ENCODE measurements at places on chromosomes 1 and 21.

DNA sequence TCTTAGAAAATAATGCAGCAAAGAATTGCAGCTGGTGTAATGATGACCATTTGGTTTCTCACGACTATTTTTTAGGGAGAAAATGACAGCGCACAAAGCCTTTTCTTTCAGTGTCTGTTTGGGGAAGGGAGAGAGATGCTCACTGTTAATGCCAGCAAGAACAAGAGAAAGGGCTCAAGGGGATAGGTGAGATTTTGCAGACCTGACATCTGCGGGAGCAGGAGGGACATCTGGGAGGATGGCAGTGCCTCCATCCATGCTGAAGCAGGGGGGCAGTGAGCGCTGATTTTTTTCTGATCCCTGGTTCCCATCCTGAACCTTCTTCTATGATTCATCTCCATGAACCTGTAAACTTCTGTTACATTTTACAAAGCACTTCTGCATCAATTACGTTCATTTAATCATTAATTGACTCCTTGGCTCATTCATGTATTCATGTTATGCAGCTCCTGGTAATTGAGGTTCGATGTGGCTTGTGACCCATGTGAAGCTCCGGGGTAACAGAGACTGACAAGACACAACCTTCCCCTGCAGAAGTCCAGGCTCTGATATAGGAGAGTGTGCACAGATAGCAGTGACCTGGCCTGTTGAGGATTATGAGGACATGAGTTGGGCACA is 595.3 kb downstream of the PTPRU start:
- no peak for ATAC-seq

DNA sequence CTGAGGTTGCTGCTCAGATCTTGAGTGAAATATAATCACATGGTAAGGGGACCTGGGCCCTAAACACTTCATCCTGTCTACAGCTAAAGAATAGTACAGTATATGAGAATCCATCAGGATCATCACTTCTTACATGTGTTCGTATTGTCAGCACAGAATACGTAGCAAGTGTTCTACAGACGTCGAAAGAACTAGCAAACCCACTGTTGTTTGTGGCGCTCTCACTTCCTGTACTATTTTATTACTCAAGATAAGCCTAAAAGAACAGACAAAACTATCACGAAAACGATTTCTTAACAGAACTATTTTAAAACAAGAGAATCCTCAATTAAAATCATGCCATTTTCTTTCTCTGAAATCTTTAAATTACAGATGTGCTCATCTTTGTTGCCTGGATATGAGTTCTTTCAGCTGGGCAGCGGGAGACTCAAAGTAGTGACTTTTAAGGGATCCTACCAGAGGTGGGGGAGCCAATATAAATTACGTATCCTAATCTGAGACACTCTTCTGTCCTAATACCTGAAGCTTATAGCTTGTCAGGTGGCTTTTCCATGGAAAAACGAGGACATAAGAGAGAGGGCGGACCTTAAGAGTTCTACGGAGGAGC is 724 bp downstream of the ST7L start:
- no peak for ATAC-seq

GRCh38 chr1:228925691-228926090 is 190.4 kb downstream of the RHOU start:
- ATAC-seq, result no peak

- ATAC-seq, result peak; percentile 75
Observed at GRCh38 chr1:164785841-164786534, 227.0 kb downstream of the PBX1 start.

DNA sequence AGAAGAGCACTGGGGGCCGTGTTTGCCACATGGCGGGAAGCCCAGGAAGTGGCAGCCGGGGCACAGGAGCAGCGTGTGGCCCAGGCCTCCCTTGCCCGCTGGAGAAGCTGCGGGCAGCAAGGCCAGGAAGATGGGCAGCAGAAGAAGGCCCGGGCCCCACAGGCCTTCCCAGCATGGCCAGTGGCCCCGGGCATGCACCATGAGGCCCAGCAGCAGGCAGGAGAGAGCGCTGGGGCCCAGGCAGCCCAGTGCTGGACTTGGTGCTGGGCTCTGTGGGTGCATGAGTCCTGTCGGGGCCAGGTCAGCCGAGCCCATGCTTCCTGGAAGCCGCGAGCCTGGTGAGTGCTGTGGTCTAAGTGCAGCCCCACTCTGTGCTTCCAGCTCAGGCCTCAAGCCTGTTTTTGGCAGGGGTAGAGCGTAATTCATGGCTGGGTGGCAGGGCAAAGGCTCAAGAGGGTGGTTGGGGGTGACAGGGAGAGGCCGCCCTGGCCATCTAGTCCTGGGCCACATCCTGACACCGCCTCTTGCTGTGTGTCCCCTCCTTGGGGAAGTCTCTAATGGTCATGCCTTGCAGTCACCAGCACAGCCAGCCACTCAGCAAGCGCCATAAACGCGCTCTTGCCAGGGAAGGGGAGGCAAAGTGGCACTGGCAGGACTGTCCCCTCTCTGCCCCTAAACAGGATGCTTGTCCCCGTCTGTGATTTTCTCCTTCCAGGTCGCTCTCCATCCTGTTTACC is 21.3 kb downstream of the MTHFR start:
- no peak for ATAC-seq

- ATAC-seq, result no peak
Observed at GRCh38 chr1:21220815-21221214, 44.1 kb upstream of the EIF4G3 start.

DNA sequence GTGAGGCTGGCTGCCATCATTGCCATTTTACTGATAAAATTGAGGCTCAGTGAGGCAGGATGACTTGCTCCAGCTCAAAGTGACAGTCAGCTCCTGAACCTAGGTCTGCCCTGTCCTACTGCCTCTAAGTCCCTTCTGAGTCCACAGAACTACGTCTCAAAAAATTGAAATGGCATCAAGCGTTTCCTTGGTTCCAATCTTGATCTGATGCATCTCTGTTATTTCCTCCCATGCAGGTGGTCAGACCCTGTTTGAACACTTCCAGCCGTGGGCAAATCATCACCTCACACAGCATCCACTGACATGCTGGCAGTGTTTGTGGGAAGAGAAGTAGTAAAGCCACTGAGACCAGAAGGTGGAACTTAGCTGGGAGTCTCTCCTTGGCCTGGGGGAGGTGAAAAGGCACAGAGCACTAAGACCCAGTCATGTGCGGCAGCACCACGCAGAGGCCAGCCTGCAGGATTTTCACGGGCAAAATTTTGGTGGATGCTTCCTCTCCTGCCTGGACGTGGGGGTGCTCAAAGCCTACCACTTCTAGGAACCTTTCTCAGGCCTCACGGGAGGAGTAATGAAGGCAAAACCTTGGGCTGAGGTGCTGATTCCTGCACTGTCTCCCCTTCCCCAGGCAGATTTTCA is 7.8 kb upstream of the CPLANE2 start:
- ATAC-seq, result no peak

DNA sequence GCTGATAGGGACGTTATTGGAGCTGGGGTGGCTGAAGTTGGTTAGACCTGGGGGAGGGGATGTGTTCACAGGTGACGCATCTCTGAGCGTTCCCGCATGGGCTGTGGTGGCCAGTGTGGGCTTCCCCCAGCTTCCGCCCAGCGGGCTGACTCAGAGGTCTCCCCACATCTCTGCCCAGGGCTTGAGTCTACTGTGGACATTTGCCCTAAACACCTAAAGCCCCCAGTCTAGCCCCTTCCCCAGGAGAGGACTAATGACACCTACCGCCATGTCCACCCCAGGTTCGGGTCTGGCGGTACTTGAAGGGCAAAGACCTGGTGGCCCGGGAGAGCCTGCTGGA is 2.0 kb downstream of the AGRN start:
- ATAC-seq, result no peak

GRCh38 chr1:28417441-28417922 is 47.9 kb downstream of the PHACTR4 start:
- ATAC-seq, result peak; percentile 97

- ATAC-seq, result no peak
Observed at GRCh38 chr21:32732544-32732943, 4.7 kb upstream of the SYNJ1 start.

DNA sequence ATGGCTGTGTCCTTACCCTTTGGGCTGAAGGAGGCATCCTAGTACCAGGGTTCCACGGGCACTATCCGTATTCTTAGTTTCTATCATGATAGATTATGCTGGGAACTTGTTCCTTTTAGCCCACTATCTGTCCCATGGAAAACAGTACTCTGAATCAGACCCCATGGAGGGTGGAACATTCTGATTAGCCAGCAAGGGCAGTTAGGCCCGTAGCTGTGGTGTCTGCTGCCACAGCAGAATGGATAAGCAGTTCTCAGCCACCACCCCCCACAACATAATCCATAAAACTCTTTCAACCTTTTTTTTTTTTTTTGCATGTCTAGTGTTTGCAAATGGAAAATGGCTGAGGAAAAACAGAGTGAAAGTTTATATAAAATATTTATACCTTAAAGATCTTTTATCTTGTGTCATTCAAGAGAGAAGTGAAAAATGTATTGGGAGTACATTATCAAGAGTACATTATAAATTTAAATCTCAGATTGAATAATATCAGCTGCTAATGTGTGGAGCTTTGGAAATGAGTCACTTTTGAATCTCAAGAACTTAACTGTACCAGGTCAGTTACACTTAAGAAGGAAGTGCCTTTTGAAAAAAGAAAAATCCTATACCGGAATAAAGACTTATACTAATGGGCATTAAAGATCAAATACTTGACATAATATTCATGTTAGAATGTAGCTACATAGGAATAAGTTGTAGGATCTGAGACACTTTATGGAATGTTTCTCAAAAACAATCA is 80.3 kb downstream of the NFIA start:
- no peak for ATAC-seq

- no peak for ATAC-seq
Observed at GRCh38 chr1:186761358-186761757, 67.4 kb upstream of the PLA2G4A start.

- peak; percentile 70 for ATAC-seq
Observed at GRCh38 chr1:244414543-244414942, 37.2 kb downstream of the ADSS2 start.

DNA sequence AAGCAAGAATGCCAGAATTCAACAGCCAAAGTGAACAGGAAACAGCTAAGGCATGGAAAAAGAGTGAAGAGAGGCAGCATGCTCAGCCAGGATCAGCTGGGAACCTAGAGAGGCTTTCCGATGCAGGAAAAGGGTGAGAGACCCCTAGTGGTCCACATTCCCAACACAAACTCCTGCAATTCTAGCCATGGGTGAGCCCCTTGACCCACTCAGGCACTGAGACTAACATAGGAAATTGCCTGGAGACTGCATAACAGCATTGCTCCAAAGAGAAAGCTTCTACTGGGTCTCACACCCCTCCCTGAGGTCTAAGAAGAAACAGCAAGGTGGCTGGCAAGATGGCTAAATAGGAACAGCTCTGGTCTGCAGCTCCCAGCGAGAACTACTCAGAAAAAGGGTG is 123.2 kb downstream of the LHX8 start:
- no peak for ATAC-seq

DNA sequence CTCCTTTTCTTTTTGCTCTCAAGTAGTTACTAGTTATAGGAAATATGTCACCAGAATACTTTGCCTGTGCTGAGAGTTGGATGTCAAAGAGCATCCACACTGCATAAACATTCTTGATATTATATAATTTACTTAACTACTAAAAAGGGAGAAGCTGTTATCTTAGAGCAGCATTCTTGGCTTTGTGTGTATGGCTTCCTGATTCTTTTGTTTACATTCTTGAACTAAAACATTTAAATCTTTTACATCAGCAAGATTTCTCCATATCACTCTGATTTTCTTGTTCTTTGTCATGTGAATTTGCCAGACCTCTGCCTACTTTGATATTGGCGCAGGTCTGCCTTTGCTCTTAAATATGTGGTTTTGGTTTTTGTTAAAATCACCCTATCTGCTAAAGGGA is 48.8 kb downstream of the SUCO start:
- ATAC-seq, result no peak

- peak; percentile 60 for ATAC-seq
Observed at GRCh38 chr1:25958465-25958864, 39.4 kb downstream of the PAFAH2 start.

- ATAC-seq, result peak; percentile 31
Observed at GRCh38 chr1:72366466-72366865, 84.1 kb upstream of the NEGR1 start.

GRCh38 chr21:22019766-22020165 is 1021.6 kb downstream of the NCAM2 start:
- no peak for ATAC-seq

DNA sequence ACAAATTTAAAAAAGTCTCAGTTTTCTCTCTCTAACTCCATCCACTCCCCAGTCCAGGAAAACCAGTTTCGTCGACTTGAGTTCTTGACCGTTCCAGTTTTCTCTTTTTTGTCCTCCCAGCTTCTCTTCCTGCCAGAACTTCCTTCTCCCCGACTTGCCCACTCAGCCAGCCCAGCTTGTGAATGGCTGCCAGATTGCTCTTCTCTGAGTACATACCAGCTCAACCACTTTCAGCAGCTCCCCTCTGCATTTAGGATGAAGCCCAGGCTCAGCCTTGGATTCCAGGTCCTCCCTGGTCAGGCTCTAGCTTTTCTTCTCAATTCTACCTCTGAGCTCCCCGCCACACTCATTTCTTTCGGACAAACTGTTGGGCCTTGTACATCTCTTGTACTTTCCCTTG is 1.4 kb downstream of the DIO1 start:
- ATAC-seq, result peak; percentile 27

GRCh38 chr1:229535230-229535629 is 23.3 kb downstream of the ABCB10 start:
- no peak for ATAC-seq

DNA sequence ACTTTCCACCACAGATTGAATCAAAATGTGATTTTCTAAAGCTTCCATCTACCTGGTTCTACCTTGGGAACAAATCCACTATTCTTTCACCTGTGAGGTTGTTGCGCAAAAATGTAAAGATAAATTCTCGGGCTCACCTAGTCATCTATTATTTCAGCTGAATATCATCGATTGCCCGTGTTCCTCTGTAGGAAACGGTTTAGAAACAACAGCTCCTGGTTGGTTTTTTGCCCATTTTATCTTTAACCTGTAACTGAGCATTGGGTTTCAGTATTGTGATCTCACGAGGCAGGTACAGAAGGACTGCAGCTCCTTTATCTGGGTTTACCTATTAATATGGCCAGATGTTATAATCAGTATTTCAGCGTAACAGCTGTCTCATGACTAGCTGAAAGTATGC is 52.9 kb upstream of the LRRC8C start:
- no peak for ATAC-seq

DNA sequence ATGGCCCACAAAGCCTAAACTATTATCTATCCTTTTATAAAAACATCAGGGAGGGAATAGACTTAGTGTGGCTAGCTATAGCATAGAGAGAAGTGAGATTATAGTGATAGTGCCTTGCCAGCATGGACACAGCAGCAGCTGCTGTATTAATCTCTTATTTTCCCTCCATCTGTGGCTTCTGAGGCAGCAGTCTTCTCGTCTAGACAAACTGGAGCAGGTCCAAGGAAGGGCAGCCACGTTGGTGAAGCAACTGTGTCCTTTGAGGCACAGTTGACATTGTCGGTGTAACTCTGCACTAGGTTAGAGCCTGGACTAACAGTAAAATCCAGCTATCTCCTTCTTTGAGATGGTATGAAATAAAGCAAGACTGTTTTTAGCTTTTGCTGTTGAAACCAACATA is 131.3 kb downstream of the CACHD1 start:
- ATAC-seq, result no peak

- peak; percentile 86 for ATAC-seq
Observed at GRCh38 chr1:110477041-110477440, 26.1 kb downstream of the PROK1 start.

GRCh38 chr1:188127507-188127906 is 1298.8 kb downstream of the PLA2G4A start:
- no peak for ATAC-seq

- no peak for ATAC-seq
Observed at GRCh38 chr1:64315402-64315801, 112.0 kb downstream of the UBE2U start.
